NCI-H1436 (cell line): ENCODE measurements at places on chromosomes 7 and 10.
A peak's percentile ranks its signal among the peaks of the same experiment; 100 is the strongest.

DNA sequence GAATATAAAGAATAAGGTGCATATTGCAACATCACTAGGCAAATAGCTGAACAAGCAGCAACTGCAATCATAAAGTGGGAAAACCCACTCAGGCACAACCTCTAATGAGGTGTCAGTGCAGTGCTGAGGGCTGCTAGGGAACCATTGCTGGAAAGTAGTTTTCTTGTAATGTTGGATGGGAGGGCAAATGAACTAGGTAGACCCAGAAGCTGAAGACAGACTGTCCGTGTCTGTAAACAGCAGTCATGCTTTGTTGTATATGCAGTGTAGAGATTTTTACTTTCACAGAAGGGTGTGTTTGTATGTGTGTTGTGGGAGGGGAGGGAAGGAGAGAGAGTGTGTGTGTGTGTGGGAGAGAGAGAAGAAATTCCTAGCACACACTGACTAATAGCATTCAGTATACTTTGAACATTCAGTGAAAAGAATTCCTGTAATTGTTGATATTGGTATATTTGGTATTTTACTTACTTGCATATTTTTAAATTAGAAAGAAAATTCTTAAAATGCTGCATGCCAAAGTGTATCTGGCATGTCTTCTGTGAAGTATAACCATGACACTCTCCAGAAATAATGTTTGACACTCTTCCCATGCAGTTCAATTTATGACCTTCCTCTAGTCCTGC, 28.8 kb downstream of the ITGB8 start:
- no peak for DNase-seq

- DNase-seq: no peak
These were observed 587 bp downstream of the HOXA10 start for GRCh38 chr7:27173511-27173955.

DNA sequence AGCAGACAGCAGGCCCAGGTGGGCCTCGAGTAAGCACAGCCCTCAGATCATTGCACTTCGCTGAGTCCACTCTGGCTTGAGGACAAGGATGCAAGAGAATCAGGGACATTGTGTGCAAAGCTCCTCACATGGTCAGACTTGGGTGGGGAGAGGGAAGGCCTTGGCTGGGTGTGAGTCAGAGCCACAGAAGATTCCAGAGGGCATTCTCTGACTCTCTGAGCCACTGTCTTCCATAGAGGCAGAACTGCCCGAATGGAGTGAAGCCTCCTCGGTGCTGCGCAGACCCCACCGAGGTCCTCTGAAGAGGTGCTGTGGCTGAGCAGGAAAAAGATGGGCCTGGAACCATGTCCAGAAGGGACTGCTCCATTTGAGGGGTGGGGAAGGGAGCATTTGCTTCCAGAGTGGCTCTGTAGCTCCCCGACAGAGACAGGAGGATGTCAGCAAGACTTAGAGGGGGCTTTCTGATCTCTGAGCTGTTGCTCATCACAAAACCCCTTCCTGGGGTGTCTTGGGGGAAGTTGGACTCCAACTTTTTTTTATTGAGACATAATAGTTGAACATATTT, 120.8 kb downstream of the PTPN20 start:
- no peak for DNase-seq

GRCh38 chr7:37550872-37551271, 102.2 kb upstream of the ELMO1 start:
- no peak for DNase-seq

GRCh38 chr7:100875356-100875751, 451 bp downstream of the SRRT start:
- DNase-seq: no peak

GRCh38 chr10:123529146-123529760, 136.9 kb upstream of the GPR26 start:
- DNase-seq: no peak

DNA sequence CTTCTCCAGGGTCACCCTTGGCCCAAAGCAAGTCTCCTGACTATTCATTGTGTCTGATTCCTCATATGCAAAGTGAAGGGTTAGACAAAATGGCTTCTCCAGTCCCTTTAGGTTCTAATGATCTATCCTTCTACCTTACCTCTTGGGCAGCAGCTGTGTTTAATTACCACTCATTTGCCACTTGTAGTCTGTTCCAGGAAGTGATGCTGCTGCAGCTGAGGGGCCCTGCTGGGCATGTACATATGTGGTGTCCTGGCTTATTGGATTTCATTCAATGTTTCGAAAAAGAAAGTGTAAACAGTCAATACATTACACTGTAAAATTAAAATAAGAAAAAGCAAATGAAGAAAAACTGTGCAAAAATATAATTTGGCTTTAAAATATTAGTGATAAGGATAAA, 36.6 kb downstream of the SCIN start:
- peak; percentile 86 for DNase-seq

- DNase-seq: no peak
These were observed 1.5 kb downstream of the IPMK start for GRCh38 chr10:58266003-58266825.

- no peak for DNase-seq
These were observed 633.8 kb upstream of the FOXK1 start for GRCh38 chr7:4048336-4048735.

DNA sequence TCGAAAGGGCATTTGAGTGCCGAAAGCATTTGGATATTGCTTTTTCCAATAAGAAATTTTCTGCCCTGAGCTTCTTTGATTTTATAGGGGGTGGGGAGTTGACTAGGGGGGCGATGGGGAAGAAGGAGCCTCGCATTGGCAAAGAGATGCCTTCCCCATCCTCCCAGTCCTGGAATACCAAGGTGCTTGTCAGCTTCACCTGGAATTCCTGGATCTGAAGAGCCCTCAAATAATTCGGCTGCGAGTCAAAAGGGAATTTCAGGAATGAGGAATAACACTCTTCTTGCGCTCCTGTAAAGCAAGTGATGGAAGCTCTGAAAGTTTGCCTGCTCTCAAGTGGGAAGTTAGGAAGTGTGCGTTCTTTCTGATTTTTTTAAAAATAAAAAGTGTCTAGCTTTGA, 7.3 kb downstream of the NXPH1 start:
- no peak for DNase-seq

DNA sequence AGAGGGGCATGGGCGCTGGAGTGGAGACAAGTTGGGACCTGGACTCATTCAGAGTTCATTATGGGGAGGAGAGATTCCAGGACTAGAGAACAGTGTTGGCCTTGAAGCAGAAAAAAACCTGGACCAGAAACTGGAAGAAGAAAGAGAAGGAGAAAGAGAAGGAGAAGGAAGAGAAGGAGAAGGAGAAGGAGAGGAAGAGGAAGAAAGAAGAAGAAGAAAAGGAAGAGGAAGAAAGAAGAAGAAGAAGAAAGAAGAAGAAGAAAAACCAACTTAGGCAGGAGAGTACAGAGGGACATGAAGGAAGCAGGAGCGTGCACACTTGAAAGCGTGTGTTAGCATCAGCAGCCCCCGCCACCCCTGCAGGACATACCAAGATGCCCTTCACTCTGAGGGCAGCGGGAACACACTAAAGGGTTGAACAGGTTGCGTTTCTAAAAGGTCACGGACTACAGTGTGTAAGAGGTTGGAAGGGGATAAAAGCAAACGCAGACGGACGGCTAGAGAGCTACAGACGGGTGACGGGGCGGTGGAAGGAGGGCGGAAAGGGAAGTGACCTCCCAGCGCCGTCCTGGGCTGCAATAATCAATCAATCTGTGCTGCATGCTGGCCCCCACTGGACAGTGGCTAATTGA, 95.3 kb downstream of the SEC61G start:
- DNase-seq: no peak

- DNase-seq: no peak
These were observed 17.3 kb downstream of the DIP2C start for GRCh38 chr10:672203-672602.

DNA sequence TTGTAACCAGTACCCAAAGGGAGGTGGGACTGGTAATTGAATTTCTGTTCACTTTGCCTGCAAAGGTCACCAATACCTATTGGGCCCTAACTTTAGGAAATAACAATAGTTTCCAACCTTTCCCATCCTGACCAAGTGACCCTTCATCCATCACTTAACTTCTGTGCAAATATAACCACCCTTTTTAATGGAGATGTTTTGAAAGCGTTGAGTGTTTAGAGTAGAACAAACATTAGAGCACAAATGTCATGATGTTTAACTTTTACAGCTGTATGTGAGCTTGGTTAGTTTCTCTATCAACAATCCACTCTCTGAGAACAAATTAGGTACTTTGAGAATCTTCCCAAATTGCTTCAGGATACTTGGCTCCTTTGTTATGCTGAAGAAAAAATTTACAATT, 66.4 kb downstream of the MET start:
- no peak for DNase-seq

GRCh38 chr10:16509996-16510395, 11.7 kb downstream of the C1QL3 start:
- no peak for DNase-seq

GRCh38 chr7:44189286-44189992, at the start of gene GCK:
Gene GCK (minus strand): TSS chr7:44189439. CDS start chr7:44188953, 486 bp downstream.
- DNase-seq: no peak

GRCh38 chr10:43304079-43304686, 37.3 kb upstream of the RASGEF1A start:
- DNase-seq: no peak

DNA sequence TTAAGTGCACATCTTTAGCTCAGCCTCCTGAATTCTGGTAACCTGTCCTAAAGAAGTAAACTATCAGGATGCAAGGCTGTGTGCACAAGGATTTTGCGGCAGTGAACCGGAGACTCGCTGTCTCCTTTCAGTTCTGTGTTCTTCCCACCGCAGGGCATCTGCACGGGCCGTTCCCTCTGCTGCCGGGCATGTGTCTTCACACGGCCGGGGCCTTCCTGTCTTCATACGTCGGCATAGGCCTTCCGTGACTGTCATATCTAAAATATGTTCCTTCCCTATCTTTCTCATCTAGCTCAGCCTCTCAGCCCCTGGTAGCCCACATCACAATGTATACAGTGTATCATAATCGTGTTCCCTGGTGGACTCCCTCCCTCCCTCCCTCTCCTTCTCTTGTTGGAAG, 16.4 kb downstream of the PALD1 start:
- no peak for DNase-seq

DNA sequence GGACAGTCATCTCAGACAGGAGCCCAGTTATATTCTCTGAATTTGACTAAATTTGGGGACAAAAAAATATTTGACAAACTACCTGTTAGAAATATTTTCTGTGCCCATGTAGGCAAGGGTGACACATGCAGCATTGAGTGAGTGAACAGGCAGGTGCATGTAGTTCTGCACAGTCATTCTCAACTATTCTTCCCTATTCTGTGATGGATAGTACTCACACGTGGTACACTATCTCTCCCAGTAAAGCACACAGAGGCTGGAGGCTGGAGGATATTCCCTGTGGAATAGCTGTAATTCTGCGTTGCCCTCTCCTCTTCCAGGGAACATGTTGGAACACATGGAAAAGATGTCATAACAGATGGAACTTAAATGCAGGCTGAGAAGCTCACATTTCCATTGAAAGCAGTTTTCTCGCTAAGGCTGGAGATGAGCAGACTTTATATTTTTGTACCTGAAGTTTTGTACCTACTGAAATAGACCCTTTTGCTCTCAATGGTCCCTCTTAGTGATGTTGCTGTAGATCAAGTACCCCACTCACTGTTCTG, 75.0 kb downstream of the GPR141 start:
- no peak for DNase-seq

DNA sequence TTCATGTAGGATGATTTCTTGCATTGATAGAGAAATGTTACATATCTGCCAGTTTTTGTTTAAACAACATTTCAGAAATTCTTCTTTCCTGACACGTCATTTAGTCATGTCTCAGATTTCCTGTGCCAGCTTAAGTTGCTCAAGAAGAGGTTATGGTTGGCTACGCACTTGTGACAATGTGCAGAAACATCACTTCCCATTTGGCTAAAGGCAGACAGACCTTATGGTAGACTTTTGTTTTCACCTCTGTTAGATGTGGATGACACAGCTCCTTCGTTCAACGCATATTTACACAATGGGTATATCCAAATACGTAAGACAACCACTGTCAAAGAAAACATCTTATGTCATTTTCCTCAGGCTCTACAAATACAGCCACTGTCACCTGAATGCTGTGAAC, 125.8 kb downstream of the DOCK4 start:
- DNase-seq: no peak

DNA sequence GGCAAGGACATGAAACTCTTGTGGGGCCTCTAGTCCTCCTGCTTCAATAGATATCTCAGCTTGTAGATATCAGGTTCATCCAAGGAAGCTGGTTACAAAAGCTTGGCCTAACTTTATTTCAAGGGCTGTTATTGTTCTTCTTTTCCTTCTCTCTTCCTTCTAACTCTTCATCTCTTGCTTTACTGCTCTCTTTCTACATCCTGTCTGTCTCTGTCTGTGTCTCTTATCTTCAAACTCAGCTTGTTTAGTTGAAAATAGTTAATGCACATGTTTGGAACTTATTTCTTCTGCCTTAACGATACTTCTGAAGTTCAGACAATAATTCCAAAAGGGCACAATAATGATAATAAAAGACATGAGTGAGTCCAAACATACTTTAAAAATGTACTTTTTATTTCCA, 393.9 kb downstream of the NXPH1 start:
- no peak for DNase-seq

- no peak for DNase-seq
These were observed 140.4 kb upstream of the PRSS1 start for GRCh38 chr7:142608630-142609428.

DNA sequence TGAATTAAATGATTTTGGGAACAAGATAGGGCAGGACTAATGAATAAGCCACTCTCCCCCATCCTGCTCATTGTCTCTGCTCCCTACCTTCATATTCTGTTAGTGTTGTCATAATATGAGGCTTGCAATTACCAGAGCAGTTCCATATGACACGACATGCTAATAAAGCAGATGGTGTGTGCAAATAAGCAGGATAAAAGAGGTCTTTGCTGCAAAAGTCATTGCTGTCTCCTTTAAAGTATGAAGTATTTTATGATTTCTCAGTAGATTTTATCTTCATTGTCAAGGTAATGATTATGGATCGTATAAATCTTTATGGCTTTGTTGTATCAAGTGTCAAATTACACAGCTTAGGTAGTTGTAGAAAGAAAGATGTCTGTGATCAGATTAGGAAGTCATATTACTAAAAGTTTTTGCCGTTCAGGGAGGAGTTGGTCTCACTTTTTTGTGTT, 114.8 kb downstream of the SDK1 start:
- peak; percentile 17 for DNase-seq

DNA sequence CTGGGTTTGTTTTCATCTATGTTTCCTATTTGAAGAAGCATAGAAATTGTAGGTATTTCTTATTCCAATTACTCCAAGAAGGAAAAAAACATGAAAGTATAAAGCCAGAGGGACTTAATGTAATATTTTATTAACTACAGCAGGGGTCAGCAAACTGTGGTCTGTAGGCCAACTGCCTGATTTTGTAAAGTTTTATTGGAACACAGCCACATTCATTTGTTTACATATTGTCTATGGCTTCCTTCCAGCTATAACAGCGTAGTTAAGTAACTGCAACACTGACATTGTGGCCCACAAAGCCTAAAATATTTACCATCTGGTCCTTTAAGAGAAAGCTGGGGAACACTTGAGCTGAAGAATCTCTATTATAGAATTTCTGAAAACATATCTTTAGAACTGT, 306.2 kb downstream of the BICC1 start:
- no peak for DNase-seq

- DNase-seq: no peak
These were observed 19.6 kb upstream of the TLX1 start for GRCh38 chr10:101111547-101111946.

GRCh38 chr7:132187869-132188789, 388.1 kb downstream of the PLXNA4 start:
- DNase-seq: no peak
